Breast epithelium (tissue), 4 donors: ENCODE measurements at places on chromosomes 6 and 20. TPM values are rescaled to one million over a fixed set of nuclear protein-coding genes. Genes with fewer than 3 reads are reported as not detected.

The XKR7 gene
- not detected for total RNA-seq

GRCh38 chr6:26500102-26500501, at the start of gene BTN1A1:
Gene BTN1A1, plus strand, starts transcription at chr6:26500303. Its CDS starts 984 bp downstream, at chr6:26501287.
- DNase-seq, result no peak

DNA sequence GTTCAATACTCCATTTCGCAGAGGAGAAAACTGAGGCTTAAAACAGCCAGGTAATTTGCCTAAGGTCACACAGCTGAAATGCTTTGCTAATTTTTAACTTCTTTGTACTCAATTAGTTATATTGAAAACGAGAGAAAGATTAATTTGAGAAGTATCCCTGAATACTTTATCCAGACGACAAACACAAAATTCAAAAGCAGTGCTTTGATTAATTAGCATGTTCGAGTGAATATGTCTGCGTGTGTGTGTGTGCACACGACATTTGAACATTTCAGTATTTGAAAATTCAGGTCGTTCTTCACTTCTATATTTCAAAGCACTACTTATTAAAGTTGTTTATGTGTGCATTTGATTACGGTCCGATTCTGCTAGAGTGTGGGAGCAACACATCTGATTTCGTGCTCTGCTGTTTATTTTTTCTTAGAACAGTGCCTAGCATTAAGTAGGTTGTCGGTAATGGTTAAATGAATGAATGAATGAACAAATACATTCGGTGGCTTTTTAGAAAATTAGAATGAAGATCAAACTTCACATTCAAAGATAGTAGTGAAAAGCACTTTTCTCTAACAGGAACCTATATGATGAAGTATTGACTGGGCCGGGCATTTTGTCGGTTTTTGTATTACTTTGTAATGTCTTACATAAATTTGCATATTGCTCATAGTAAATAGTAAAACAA, 36.9 kb upstream of the SYNCRIP start:
- DNase-seq, result no peak

GRCh38 chr6:117674503-117674902, 766 bp upstream of the NUS1 start:
- no peak for DNase-seq

GRCh38 chr6:144575327-144575726, 290.2 kb downstream of the UTRN start:
- no peak for DNase-seq
